Pancreas (tissue), 10 donors: ENCODE measurements at places on chromosomes 3 and 15. TPM values are rescaled to one million over a fixed set of nuclear protein-coding genes. Genes with fewer than 3 reads are reported as not detected.

GRCh38 chr15:36742696-36743095, 163.3 kb downstream of the CDIN1 start:
- no peaks in the 10 kb centered on the region for H3K27me3 ChIP-seq
- H3K27ac ChIP-seq: no peak overlapping the region
- H3K4me1 ChIP-seq: no peaks in the 10 kb centered on the region
- DNase-seq: no peak
- H3K4me3 ChIP-seq: no peak overlapping the region

Gene PPM1L
- 5.7 TPM for total RNA-seq

GRCh38 chr3:9721700-9722060, 9.9 kb upstream of the BRPF1 start:
- DNase-seq: no peak
- H3K4me3 ChIP-seq: no peak overlapping the region

DNA sequence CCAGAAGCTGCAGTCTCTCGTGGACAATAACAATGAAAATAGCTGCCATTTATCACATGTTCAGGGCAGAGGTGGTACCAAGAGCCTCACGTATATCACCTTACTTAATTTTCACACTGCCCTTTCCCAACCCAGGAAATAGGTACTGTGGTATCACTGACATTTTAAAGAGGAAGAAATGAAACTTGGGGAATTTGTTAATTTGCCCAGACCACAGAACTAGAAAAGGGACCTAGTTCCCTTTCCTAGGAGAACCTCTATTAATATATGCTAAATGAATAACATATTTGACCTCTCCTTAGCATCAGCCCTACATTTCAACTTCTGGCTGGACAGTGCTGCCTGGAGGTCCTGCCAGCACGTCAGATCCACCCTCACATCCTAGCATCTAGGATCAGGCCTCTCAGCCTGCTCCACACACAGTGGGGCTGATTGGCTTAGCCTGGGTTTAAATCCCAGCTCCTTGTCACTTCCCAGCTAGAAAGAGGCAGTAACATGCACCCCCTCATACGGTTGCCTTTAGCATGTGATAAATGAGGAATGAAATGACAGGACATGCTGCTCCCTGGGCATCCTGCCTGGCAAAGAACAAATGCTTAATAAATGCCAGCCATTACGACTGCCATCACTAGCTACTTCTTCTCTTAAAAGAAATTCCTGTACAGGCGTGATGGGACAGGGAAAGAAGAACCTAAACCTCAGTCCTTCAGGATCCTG, 95.1 kb upstream of the TNFAIP8L3 start:
- H3K27ac ChIP-seq: no peak overlapping the region
- no peak overlapping the region for H3K4me3 ChIP-seq
- H3K27me3 ChIP-seq: no peaks in the 10 kb centered on the region
- H3K4me1 ChIP-seq: no peaks in the 10 kb centered on the region
- no peaks in the 10 kb centered on the region for H3K36me3 ChIP-seq
- DNase-seq: no peak

DNA sequence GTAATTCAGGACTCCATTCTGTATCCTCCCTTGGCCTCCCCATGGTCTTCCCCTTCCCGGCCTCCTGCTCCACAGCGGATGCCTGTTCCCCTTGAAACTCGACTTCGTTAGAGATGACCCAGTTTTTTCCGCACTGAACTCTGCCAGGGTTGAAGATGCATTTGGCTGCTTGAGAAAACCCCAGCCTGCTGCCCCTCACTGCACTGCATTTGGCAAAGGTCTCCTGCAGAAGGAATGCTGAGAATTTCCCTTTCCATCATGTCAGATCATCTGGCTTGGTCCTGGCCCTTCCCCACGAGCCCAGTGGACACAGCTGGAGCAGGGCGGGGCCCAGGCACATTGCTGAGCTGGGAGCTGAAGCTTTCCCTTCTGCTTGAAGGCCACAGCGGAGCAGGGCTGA, 37.6 kb upstream of the RGMA start:
- DNase-seq: no peak
- no peaks in the 10 kb centered on the region for H3K36me3 ChIP-seq
- no peak overlapping the region for H3K27ac ChIP-seq
- H3K4me3 ChIP-seq: no peak overlapping the region
- H3K4me1 ChIP-seq: no peaks in the 10 kb centered on the region
- H3K27me3 ChIP-seq: no peaks in the 10 kb centered on the region

Gene OIP5
- total RNA-seq: 0.22 TPM

GRCh38 chr3:13493867-13494441, 13.8 kb downstream of the HDAC11 start:
- H3K27me3 ChIP-seq: no peaks in the 10 kb centered on the region
- DNase-seq: no peak
- no peak overlapping the region for H3K27ac ChIP-seq
- H3K4me1 ChIP-seq: no peaks in the 10 kb centered on the region

Gene ITIH4
- total RNA-seq: 63.6 TPM

- no peaks in the 10 kb centered on the region for H3K27me3 ChIP-seq
- no peaks in the 10 kb centered on the region for H3K36me3 ChIP-seq
- no peak overlapping the region for H3K27ac ChIP-seq
- no peaks in the 10 kb centered on the region for H3K4me1 ChIP-seq
Measured at GRCh38 chr3:167146911-167147310, 233.2 kb downstream of the ZBBX start.

- no peak overlapping the region for H3K27ac ChIP-seq
- DNase-seq: peak; percentile 72
- peaks cover 4% of the 10 kb centered on the region for H3K4me1 ChIP-seq
- no peak overlapping the region for H3K4me3 ChIP-seq
- H3K36me3 ChIP-seq: no peaks in the 10 kb centered on the region
Measured at GRCh38 chr3:181709537-181710279, 2.0 kb upstream of the SOX2 start.

Gene SAMD7
- not detected for total RNA-seq

Gene MEGF11
- 0.28 TPM for total RNA-seq

Gene ADPRH
- total RNA-seq: 5.5 TPM

- H3K27ac ChIP-seq: no peak overlapping the region
Measured at GRCh38 chr15:96125721-96126415, 204.6 kb upstream of the NR2F2 start.

- no peak overlapping the region for H3K4me3 ChIP-seq
- H3K4me1 ChIP-seq: no peaks in the 10 kb centered on the region
- DNase-seq: no peak
- H3K27me3 ChIP-seq: no peaks in the 10 kb centered on the region
Measured at GRCh38 chr3:109963831-109964230, 626.5 kb upstream of the DPPA4 start.

DNA sequence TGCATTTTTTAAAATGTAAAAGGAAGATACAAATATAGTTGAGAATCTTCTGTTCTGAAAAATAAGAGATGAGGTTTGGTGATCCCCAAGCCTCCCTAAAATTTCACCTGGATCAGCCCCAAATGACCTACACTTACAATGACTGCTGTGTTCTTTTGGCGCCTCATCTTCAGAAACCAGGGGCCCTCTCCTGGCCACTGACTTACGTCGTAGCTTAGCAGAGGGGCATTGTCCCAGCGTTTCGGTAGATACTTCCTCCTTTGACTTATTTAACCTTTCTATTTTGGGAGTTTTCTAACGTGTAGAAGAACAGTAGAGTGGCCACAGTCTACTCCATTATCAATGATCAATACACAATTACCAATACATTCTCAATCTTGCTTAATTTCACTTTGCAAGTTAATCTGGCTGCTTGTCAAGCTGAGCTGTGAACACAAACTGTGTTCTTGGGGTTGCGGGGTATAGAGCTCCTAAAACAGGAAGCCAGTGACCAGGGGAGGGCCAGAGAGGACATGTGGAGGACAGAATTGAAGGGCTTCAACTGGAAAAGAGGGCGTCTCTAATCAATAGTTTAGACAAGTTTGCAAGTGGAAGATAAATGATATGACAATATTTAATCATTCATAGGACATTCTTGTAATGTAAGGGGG, 419.5 kb downstream of the LPP start:
- H3K4me1 ChIP-seq: no peaks in the 10 kb centered on the region
- H3K27me3 ChIP-seq: no peaks in the 10 kb centered on the region

Gene CFAP100
- not detected for total RNA-seq

GRCh38 chr3:197103766-197104165, 74.1 kb upstream of the MELTF start:
- no peak overlapping the region for H3K4me3 ChIP-seq
- H3K27ac ChIP-seq: no peak overlapping the region
- H3K27me3 ChIP-seq: no peaks in the 10 kb centered on the region
- H3K4me1 ChIP-seq: no peaks in the 10 kb centered on the region

DNA sequence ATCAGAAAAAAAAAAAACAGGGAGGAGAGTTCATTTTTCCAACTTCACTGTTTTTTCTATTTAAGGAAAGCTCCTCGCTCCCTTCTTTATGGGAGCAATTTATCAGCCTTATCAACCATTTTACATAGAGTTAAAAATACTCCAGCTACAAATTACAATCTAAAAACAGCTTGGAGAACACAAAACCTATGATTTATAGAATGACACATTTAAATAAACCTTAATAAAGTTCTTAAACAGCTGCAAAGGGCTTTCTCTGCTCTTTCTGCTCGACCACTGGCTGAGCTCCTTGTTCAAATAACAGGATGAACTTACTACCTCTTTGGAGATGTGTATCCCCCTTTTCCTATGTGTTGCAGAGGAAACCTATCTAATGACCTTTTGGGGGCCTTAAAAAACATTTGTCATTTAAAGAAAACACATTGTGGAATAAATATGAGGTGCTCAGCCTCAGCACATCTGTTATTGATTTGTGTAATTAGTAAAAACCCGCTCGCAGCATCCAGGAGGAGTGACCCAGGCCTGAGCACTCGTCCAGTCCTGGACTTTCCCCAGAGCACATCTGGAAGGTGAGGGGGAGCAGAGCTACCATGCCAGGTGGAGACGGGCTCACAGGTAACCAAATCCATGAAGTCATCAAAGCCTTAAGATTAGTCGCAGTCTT, 231.2 kb downstream of the ATP8B4 start:
- H3K4me3 ChIP-seq: no peak overlapping the region
- no peaks in the 10 kb centered on the region for H3K4me1 ChIP-seq
- DNase-seq: no peak
- no peaks in the 10 kb centered on the region for H3K27me3 ChIP-seq
- H3K36me3 ChIP-seq: no peaks in the 10 kb centered on the region

GRCh38 chr3:141486746-141487520, at the start of gene RASA2:
TSS of gene RASA2 (plus strand) at chr3:141487027. CDS start at chr3:141487084, 57 bp downstream.
- peak within 1 kb of the TSS; percentile 61 for H3K4me3 ChIP-seq
- H3K27me3 ChIP-seq: no peaks in the 10 kb centered on the region
- no peaks in the 10 kb centered on the region for H3K36me3 ChIP-seq
